ENCODE measurements at places on chromosomes 1 and 21.

DNA sequence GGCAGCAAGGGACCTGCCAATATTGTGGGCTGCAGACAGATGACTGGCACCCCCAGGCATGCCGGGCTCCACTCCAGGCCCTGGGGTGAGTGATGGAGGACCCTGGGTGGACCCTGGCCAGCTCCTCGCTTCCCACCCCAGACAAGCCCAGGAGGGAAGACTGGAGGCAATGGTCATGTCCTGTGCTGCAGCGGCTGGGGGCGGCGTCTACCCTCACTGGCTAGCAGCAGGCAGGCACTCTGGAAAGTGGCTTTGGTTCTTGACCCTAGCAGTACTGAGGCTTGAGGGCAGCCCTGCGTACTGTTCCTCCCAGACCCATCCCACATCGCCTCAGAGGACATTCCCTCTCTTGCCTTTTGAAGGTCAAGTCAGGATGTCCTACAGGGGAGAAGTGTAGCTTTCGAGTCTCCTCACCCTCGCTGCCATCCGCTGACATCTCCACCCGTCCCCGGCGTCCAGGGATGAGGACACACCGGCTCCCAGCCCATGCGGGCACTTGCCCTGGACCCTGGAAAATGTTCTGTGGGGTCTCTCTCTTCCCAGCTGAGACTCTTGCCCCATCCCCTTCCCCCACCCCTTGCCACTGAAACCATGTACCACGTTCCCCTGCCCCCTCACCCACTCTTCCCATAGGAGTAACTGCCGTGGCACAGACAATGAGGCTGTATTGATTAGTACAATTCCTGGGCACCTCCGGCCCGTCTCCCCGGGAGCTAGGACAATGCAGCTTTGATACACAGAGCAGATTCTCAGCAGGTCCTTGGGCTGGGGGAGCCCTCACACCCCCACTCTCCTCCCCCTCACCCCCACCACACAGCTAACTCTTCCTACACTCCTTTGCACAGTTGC, 15.0 kb downstream of the SLC6A9 start:
- no peak for DNase-seq

DNA sequence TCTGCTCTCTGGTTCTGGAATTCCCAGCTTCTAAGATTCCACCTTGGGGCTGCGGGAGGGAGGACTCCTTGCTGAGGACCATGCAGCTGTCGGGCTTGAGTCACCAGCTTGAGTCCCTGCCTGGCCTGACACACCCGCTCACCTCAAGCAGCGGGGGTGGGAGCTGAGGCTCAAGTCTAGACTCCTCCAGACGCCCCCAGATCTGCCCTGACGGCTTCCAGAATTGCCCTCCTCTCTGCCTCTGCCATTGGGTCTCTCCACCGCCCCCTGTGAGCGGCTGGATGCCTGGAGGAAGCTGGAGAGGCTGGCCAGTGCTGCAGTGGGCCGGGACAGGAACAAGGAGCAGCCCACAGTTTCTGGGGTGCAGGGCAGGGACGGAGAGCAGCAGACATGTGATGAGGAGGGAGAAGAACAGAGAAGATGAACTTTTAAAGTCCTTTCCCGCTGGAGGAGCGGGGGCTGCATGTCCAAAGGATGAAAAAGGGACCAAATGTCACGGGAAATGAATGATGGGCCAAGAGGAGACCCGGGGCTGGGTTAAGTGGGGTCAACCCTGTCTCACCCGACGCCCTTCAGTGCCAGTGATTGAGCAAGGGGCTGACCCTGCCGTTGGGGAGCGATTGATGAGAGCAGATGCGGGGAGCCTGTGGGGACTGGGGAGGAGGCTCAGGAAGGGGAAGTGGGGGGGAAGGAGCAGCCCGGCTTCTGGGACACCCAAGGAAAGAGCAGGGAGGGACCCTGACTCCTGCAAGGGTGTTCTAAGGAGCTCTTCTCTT, 13.5 kb downstream of the CRABP2 start:
- no peak for DNase-seq

DNA sequence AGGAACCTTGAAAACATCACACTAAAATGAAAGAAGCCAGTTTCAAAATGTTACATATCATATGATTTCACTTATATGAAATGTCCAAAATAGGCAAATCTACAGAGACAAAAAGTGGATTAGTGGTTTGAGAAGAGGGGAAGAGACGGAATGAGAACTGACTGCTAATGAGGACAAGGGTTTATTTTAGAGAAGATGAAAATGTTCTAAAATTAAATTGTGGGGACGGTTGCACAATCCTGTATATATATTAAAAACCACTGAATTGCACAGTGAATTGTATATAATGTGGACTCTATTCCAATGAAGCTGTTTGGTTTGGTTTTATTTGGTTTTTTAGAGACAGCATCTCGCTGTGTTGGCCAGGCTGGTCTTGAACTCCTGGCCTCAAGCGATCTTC, 35.6 kb downstream of the PRPF38A start:
- no peak for DNase-seq

GRCh38 chr1:112264010-112264409, 132.0 kb upstream of the CTTNBP2NL start:
- no peak for DNase-seq

GRCh38 chr1:4375812-4376211, 278.6 kb upstream of the AJAP1 start:
- no peak for DNase-seq

- no peak for DNase-seq
Measured at GRCh38 chr1:74641161-74641560, 32.4 kb downstream of the ERICH3 start.

Data from T-cell (primary cell).